ENCODE measurements at places on chromosomes 2 and 18. TPM values are rescaled to one million over a fixed set of nuclear protein-coding genes. Genes with fewer than 3 reads are reported as not detected.
A peak's percentile ranks its signal among the peaks of the same experiment; 100 is the strongest.

DNA sequence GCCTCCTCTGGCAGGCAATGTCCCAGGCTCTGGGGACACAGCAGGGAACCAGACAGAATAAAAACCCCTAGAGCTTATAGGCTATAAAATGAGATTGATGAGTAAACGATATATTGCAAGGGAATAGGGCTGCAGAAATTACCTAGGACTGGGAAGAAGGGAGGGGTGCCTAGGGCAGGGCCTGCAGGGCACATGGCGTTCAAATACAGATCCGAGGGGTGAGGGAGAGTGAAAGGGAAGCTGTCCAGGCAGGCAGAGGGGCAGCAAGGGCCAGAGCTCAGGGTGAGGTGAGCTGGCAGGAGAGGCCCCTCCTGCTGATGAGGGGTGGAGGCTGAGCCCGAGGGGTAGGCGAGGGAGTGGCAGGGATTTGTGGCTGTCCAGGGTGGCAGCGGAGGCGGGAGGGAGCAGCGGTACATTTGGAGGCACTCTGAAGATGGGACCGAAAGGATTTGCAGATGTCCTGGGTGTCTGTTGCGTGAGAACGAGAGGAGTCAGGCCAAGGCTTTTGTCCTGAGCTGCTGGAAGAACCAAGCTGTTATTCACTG is 33.7 kb downstream of the KCNIP3 start:
- H3K36me3 ChIP-seq: no peaks in the 10 kb centered on the region
- H3K27me3 ChIP-seq: no peaks in the 10 kb centered on the region
- DNase-seq: no peak
- no peak overlapping the region for H3K27ac ChIP-seq
- H3K4me3 ChIP-seq: no peak overlapping the region

DNA sequence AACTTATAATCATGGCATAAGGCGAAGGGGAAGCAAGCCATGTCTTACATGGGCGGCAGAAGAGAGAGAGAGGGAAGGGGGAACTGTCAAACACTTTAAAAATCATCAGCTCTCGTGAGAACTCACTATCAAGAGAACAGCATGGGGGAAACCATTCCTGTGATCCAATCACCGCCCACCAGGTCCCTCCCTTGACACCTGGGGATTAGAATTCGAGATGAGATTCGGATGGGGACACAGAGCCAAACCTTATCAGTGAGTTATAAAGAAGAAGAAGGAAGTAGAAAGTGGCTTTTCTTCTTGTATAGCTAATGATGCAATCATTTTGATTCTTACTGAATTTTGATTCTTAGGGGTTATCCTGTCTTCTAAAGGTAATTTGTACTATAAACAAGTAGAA is 51.4 kb downstream of the SMCHD1 start:
- no peaks in the 10 kb centered on the region for H3K36me3 ChIP-seq
- DNase-seq: no peak
- H3K4me3 ChIP-seq: no peak overlapping the region

Gene INPP5D
- total RNA-seq: 8.4 TPM

GRCh38 chr2:36858551-36859365 is 107.6 kb downstream of the STRN start:
- H3K27ac ChIP-seq: no peak overlapping the region
- H3K36me3 ChIP-seq: no peaks in the 10 kb centered on the region
- H3K4me1 ChIP-seq: no peaks in the 10 kb centered on the region
- DNase-seq: no peak
- no peak overlapping the region for H3K4me3 ChIP-seq

DNA sequence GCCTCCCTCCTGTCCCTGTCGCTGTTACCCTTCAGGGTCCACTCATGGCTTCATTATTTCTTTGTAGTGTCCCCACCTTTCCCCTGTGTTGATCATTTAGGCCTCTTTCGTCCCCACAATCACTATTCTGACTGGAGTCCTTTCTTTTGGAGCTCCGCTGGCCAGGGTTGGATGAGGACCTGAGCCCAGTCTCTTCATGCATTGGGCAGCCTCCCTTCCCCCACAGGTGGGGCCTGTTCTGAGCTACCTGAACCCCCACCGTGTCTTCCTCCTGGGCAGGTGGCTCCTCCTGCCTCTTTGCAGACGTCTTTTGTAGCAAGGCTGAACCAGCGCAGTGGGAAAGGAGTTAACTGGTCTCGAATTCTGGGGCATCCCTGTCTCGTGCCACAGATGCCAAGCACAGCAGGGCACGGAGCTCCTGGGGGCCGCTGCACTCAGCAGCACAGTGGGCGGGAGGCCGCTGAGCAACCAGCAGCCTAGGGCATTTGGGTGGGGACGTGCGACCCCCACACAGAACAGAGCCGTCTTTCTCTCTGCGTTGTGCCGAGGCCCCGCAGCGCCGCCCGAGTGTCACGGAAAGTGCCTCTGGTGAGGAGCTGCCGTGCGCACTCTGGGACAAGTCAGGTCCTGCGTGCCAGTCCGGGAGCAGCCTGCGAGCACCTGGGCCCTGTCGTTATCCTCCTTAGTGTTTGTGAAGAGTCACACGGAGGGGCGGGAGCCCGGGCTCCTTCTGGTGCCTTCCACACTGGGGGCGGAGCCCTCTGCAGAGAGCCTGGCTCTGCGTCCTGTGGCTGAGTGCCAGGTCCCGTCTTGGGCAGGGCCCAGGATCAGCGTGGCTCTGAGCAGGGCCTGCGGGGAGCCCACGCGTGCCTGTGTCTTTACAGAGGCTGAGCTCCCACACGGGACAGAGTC is 130.1 kb downstream of the NFATC1 start:
- no peaks in the 10 kb centered on the region for H3K27me3 ChIP-seq
- H3K4me1 ChIP-seq: no peaks in the 10 kb centered on the region
- no peak overlapping the region for H3K27ac ChIP-seq
- DNase-seq: peak; percentile 59

DNA sequence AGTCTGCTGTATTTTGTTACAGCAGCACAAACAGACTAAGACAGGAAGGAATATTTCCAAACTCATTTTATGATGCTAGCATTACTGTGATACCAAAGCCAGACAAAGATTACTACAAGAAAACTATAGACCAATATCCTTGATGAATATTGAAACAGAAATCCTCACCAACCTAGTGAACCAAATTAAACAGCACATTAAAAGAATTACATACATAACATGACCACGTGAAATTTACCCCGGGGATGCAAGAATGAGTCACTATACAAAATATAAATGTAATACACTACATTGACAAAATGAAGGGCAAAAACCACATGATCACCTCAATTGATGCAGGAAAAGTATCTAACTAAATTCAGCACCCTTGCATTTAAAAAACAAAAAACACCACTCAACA is 112.6 kb downstream of the CHN1 start:
- no peaks in the 10 kb centered on the region for H3K36me3 ChIP-seq
- DNase-seq: no peak
- H3K27me3 ChIP-seq: no peaks in the 10 kb centered on the region
- H3K27ac ChIP-seq: no peak overlapping the region
- H3K4me1 ChIP-seq: no peaks in the 10 kb centered on the region
- H3K4me3 ChIP-seq: no peak overlapping the region
